GM04504 (cell line): ENCODE measurements at places on chromosomes 7 and 10.

- no peak for DNase-seq
Observed at GRCh38 chr10:109089779-109090178, 833.5 kb downstream of the XPNPEP1 start.

- DNase-seq: no peak
Observed at GRCh38 chr10:14653271-14654161, 121.2 kb downstream of the FAM107B start.

GRCh38 chr10:132452216-132452650, 55.2 kb downstream of the PWWP2B start:
- no peak for DNase-seq

DNA sequence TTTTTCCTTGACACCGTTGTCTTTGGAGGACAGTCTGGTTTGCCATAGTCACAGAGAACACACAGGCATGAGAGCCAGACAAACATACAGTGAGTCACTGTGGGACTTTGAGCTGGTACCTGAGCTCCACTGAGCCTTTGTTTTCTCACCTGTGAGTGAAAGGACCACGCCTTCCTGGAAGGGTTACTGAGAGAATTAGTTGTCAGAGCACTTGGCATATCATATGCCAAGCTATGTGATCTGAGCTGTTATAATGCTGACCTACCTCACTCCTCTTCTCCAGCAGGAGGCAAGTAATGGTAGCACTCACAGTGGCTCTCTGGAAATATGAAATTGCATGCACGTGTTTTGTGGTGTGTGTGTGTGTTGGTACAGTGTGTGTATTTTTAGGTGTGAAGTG, 59.7 kb downstream of the CXCL12 start:
- DNase-seq: no peak

DNA sequence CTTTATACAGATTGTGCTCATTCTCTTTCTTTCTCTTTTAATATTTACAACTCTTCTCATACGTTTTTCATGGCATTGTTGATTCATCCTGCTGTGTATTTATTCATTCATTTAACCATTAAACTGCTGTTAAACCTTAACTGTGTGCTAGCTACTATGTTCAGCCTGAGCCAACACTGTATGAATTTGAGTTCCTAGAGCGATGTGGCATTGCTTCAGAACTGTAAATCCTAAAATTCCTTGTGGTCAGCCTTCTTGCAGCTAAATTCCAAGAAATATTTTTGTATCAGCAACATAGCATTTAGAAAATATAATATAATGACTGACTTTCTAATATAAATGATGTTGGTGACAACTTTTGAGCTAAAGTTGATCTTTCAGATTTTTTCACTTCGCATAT, 184.7 kb upstream of the FZD1 start:
- no peak for DNase-seq

DNA sequence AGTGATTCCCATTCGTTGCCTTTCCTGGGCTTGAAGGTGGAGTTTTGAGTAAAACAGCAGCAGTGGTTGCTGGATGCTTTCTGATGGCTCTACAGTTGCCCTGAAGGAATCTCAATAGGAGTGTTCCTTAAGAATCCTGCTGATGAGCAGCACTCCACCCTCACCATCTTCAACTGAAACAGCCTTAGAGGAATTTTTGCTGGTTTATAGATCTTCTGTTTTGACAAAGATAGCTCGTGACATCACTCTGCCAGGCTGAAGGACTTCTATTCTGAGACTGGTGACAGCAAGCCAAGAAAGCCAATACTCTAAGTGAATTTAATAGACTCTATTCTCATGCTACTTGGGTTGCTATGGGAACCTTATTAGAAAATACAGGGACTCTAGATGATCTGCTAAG, 1014.7 kb downstream of the NRG3 start:
- DNase-seq: no peak

DNA sequence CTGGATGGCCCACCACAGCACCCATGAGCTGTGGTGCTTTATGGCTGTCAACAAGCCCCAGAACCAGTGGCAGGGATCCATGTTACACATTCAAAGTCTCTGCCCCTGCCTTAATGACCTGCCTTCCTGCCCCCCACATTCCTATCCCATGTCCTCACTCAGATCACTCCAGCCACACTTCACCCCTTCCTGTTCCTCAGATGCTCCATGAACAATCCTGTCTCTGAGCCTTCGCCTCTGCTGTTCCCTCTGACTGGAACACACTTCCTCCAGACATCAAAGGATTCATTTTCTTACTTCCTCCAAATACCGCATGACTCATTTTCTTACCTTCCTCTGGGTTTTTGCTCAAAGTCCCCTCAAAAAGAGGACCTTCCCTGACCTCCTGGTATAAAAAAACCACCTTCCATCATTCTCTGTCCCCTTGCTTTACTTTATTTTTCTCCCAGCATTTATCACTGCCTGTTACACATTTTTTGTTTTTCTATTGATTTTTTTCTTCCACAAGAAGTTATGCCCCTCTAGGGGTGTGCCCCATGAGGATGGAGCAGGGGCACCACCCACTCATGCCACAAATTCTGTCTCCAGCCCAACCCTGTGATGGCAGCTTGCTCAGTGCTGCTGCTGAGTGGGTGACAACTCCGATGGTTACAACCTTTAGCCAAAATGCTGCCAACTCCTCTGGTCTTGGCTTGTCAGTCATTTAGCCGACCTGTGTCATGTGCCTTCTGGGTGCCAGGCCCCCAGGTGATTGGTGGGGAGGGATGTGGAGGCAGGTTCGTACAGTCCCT, 18.2 kb downstream of the COL13A1 start:
- no peak for DNase-seq

GRCh38 chr7:41847606-41848005, 144.7 kb upstream of the INHBA start:
- DNase-seq: no peak

DNA sequence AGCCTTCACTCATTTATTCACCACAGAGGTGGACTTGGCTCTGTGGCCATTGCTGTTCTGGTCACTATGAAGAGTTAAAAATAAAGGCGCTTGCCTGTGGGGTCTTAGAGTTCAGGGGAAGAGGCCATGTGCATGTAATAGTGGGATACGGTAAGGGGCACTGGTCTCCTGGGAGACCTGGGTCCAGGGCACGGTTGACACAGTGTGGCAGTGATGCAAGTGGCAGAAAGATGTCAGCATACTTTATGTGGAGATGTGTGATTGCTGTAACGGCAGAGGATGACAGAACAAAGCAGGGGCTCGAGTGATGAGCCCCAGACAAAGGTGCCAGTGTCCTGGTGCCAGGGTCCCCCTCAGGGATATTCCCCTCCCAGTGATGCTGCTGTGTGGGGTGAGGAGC, 8.6 kb downstream of the ZSCAN25 start:
- no peak for DNase-seq

DNA sequence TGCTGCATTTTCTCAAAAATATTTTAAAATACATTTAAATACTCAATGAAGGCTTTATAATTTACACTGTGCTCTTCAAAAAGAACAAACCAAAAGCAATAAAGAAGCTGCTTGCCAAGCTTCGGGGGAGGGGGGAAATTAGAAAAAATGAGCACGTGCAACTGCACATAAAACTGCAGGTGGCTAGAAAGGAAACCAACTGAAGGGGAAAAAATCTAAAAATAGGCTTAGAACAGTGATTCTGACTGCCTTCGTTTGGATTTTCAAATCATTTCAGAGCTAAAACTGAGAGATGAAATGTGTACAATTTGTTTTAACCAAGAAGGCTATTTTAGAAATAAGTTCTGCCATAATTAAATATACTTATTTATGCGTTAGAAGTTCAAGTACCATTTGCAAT, 61.4 kb downstream of the ABI1 start:
- no peak for DNase-seq

DNA sequence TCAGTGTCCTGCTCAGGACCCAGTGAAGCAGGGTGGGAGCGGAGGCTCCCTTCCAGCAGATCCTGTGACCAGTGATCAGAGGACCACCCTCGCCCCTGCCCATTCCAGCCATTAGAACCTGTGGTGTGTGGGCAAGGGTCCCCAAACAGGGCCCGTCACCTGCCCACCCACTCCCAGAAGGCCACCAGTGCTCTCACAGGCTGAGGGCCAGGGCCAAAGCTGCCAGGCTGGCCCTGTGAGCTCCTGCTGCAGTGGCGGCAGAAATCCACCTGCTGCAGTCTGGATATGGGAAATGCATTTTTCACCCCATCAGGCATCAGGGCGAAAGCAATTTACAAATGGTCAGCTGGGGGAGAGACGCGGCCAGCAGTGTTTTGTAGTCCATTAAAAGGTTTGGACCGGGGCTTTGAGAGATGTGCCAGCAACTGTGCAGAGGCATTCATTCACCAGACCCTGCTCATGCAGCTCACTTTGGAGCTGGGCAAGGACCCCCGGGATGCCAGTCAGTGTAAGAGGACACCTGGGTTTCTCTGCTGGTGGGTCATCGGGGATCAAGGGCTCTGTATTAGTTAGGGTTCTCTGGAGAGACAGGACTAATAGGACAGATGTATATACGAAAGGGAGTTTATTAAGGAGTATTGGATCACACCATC, 75.2 kb upstream of the PRLHR start:
- no peak for DNase-seq
